ENCODE measurements at places on chromosomes 2 and 18.

DNA sequence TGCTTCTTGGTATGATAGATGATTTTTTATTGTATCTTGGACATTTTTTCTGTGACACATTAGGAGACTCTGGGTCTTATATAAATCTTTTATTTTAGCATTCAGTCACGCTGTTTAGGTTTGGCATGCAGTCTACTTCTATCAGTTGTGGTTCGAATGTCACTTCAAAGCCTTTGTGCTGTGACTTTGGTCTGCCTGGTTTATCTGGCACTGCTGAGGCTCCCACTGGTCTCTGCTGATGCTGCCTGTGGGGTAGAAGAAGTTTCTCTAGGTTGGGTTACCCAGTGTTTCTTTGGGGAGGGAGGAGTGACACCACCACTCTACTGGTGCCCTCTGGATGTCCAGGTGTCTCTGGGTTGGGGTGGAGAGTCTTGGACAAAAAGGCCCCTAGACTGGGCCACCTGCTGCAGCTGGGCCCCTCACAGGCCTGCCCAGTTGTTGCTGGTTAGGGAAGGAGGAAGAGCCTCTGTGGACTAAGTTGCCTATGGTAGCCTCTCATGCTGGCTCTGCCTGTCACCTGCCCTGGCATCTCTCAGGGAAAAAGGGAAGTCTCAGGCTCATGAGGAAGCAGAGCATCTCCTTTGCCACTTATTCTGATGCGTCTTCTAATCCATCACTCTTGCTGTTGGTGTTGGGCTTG, 115.4 kb upstream of the HS6ST1 start:
- no peak for DNase-seq

DNA sequence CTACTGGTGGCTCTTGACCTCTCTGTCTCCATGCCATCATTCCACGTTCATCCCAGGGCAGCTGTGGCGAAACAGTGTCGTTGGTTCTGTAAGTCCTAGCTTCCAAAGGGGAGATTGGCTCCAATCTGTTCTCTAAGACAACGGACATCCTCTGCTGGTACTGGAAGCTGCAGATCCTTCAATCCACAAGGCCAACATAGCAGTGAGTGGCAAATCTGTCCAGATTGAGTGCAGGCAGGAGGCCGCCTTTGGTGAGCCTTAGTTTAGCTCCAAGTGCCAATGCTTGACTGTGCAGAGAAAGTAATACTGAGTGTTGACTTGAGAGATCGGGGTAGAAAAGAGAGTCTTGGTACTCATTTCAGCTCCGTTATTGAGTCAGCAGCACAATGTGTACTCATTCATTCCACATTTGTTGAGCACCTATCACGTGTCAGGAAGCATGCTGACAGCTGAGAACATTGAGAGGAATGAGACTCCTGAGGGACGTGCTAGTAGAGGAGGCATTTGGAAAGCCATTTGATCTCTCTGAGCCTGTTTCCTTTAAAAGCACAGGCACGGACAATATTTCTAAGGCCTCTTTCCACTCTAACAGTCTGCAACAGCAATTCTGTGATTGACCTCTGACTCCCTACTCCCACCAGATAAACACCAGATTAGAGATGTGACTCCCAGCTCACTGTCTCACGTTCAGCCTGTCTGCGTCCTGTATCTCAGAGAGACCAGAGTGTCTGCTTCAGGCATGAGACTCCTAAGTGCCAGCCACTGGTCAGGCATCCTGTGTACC, 306.0 kb downstream of the CLIP4 start:
- DNase-seq, result no peak

DNA sequence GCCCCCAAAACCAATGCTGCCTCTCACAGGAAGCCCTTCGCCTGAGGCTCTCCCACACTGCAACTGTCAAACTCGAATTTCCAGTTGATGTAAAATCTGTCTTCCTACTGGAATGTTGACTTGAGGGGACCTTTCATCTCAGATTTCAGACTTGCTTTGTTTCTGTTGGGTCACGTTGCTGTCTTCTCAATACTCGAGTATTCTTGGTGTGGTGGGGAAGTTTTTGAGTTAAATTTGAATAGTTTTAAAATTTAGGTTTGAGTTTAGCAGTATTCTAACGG, 50.8 kb downstream of the AGAP1 start:
- DNase-seq, result no peak

GRCh38 chr2:5121121-5121520, 571.1 kb upstream of the SOX11 start:
- DNase-seq, result no peak

Data from COR-L47 (cell line).